NCI-H1694 treated with DMSO at 0.1 percent for 48 hours (cell line): ENCODE measurements at places on chromosomes 12 and 14.

DNA sequence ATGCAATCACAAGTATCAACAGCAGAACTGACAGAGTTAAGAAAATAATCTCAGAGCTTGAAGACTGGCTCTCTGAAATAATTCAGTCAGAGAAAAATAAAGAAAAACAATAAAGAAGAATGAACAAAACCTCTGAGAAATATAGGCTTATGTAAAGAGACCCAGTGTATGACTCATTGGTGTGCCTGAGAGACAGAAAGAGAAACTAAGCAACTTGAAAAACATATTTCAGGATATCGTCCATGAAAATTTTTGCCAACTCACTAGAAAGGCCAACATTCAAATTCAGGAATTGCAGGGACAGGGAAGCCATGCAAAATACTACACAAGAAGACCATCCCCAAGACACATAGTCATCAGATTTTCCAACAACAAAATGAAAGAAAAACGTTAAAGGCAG is 56.2 kb downstream of the APOBEC1 start:
- no peak for DNase-seq

DNA sequence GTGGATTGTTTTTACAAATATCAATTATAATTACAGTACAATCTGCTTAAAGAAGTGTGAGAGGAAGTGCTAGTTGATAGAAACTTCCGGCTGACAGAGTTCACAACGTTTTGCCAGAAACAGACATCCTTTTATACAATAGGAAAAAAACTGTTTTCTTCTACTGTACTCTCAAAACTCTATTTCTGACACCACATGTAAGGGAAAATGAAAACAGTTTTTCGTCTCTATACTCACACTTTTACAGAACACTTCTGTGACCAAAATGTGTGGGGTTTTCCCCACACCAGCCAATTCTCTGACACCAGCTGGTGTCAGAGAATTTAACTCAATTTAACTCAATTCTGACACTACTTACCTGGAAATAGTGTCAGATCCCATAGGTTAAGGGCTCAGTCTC is 24.2 kb upstream of the HIF1A start:
- DNase-seq: no peak

GRCh38 chr12:31524791-31525495 is 66.0 kb downstream of the DENND5B start:
- no peak for DNase-seq

GRCh38 chr12:106953352-106954250 is 2.1 kb upstream of the TMEM263 start:
- DNase-seq: no peak

DNA sequence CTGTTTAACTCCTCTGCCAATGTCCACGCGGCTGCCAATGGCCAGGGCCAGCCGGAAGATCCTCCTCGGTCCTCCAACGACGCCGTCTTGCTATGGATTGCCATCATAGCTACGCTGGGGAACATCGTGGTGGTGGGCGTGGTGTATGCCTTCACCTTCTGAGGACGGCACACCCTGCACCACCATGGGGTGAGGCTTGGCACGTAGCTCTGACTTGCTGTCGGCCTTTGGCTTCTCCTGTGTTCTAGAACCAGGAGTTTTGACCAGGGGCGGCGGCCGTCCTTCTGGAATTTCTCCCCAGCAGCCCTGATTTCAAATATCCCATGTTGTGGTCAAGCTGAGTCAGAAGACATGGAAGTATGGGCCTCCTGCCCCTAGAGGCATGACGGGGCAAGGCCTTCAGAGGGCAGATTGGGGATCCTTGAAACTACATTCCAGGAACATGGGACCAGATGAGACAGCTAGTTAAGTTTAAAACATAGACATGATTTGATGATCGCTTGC is 47.5 kb downstream of the C14orf132 start:
- DNase-seq: no peak

DNA sequence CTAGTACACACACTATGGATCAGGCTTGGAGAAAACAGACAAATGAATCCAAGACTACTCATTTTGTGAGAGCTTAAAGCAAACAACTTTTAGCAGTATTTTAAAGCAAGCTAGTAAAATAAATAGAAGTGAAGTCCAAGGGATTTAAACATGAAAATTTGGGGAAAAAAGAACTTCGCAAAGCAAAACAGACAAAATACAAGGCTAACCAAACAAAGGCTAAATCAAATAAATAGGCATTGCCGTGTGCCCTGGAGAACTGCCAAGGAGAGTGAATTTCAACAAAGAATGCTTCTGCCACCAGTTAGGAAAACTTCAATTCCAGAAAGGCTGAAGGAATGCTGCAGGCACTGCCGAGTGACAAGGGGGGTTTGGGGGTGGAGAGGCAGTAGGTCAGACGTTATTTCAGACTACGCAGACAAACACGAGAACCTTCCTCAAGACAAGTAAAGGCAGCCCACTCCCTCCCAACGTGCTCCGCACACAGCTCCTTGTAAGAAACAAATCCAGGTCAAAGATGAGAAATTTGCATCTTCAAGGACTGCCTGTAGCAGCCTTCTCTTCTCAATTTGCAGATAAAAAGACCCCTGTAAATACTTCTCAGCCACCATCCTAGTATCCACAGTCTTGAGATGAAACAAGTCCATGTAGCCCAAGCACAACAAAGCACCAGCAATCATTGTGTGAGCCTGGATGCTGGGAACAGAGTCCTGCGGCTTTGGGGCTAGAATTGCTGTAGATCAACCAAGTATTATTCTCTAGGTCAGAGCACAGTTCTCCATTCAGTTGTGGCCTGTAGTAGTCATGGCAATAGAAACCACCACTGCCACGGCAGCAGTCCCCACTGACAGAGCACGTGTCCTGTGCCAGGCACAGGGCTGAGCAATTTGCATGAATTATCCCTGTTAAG is 43.3 kb downstream of the EFCAB11 start:
- DNase-seq: no peak
